SHP77 treated with DMSO at 0.1 percent for 48 hours (cell line): ENCODE measurements at places on chromosomes 3 and 15.
A peak's percentile ranks its signal among the peaks of the same experiment; 100 is the strongest.

DNA sequence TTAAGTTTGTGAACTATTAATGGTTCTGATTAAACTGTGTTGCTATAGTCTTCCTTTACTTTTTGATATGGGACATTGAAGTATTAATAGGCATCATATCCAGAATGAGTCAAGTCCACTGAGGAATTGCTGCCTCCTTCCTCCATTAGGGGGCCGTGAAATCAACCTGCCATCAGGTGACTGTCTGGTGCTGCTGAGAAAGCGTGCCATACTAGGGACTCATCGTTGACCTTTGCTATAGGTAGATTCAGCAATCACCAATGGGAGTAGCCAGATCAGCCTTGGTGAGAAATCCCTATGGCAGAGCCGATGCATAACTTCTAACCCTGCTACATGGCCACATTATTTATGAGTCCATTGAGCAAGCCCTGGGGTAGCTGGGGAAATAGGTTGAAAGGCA, 30.1 kb upstream of the SLC28A2 start:
- no peak for DNase-seq

GRCh38 chr15:28885630-28886430, at the start of gene APBA2:
Gene APBA2, plus strand, starts transcription at chr15:28885974. Its CDS starts 167,911 bp downstream, at chr15:29053885.
- no peak for DNase-seq

DNA sequence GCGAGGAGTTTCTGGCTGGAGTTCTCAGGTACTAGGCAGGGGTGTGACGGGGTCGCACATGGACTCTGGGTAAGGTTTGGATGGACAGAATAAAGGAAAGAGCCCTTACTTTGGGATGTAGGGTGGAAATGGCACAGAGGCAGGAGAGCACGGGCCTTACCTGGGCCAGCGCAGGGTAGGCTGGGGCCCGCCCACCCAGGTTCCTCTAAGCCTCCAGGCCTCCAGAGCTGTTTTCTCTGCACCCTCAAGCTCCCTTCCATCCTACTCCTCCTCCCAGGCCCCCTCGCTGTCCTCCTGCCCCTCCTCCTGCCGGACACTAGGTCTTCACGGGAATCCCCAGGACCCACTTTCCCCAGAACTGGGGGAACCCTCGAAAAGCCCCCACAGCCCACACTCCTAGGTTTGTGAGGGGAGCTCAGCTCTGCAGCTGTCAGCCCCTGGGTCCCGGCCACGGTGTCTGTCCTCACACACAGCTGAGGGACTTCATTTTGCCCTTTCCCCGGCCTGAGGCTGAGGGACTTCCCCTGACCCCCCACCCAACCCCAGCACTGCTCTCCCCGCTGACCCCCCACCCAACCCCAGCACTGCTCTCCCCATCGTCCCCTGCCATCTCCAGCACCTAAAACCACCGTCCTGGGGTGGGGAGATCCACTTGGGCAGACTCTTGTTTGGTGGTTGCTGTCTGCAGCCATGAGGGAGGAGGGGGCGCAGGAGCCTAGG, 53.0 kb upstream of the PCSK6 start:
- DNase-seq, result no peak

- DNase-seq, result no peak
Observed at GRCh38 chr3:66577426-66578203, 76.8 kb upstream of the LRIG1 start.

- DNase-seq, result peak; percentile 15
Observed at GRCh38 chr15:80779658-80780415, 667 bp downstream of the CEMIP start.

- no peak for DNase-seq
Observed at GRCh38 chr3:122314228-122314876, 10.7 kb upstream of the CSTA start.

DNA sequence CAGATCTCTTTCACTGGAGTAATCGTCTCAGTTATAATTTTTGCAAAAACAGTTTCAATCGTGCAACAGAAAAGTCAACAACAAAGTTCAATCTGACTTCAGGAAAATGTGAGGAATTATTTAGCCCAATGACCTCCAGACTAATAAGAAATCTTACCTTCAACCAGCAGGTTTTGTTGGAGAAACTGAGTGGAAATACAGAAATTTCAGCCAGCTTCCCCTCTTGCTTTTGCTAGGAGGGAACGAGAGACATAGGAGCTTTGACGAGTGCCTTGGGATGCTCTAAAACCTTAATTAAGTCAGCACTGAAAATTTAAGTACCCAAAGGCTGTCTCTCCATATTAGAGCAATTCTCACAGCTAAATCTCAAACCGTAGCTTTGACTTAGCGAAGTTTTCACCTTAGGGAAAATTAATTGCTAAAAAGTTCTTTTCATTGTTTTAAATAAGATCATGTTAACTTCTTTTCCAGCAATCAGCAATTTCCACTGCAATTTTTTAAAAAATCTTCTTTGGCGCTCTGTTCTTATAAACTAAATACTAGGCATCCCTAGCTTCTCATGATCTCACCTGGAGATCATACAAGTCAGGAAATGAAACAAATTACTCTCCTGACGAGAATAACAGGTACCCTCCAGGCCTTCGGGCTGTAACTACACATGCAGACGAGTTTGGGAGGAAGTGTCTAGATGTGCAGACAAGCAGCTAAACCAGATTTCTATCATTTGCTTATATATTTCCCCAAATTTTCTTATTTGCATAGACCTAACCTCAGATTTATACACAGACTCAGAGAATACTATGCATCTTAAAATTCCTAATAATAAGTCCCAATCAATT, 250.2 kb downstream of the FAM43A start:
- no peak for DNase-seq

DNA sequence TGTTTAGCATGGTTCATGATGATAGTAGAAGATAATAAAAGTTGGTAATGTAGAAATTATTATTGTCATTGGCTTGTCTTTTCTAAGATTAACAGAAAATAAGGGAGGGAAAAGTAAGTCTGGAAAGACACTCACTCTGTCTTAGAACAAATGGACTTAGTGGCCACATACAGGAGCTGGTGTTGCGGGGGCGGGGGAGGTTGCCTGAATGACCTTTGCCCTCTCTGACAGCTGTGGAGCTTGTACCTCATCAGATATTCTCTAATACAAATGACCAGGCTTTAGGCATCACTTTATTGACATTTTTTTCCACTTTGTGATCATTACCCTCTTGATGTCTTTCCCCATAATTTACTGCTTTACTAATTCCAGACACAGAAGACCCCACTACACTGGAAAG, 5.9 kb downstream of the TAGLN3 start:
- DNase-seq, result no peak

- no peak for DNase-seq
Observed at GRCh38 chr15:69719527-69720240, 267.1 kb downstream of the RPLP1 start.

DNA sequence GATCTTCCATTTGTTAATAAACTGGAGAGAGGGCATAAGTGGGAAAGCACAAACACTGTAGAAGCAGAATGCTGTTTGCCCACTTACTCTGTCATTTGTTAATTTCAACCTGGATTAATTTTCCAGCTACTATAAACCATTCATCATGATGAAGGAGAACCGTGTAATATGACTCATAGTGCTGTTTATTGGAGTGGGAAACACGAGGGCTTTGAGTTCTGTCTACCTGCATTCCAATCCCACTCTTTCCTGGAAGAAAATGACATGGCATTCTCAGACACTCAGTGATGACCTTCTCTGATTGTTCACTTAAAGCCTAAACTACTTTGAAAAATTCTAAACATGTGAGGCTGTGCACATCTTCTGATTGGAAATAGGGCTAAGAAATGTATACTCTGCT, 826.7 kb downstream of the AGBL1 start:
- DNase-seq, result no peak

- no peak for DNase-seq
Observed at GRCh38 chr15:40372981-40373380, 9.5 kb upstream of the KNSTRN start.

GRCh38 chr3:51311055-51311454, 74.0 kb upstream of the MANF start:
- no peak for DNase-seq

DNA sequence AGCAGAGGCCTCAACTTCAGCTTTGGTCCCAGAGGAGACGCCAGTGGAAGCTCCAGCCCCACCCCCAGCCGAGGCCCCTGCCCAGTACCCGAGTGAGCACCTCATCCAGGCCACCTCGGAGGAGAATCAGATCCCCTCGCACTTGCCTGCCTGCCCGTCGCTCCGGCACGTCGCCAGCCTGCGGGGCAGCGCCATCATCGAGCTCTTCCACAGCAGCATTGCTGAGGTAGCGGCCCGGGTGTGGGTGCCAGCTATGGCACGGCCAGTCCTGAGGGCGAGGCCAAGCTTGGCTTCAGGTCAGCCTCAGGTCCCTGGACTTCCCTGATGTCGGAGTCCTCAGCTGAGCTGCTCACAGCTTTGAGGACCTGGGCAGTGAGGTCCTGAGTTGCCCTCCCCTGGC, 5.7 kb upstream of the STAB1 start:
- DNase-seq, result no peak

DNA sequence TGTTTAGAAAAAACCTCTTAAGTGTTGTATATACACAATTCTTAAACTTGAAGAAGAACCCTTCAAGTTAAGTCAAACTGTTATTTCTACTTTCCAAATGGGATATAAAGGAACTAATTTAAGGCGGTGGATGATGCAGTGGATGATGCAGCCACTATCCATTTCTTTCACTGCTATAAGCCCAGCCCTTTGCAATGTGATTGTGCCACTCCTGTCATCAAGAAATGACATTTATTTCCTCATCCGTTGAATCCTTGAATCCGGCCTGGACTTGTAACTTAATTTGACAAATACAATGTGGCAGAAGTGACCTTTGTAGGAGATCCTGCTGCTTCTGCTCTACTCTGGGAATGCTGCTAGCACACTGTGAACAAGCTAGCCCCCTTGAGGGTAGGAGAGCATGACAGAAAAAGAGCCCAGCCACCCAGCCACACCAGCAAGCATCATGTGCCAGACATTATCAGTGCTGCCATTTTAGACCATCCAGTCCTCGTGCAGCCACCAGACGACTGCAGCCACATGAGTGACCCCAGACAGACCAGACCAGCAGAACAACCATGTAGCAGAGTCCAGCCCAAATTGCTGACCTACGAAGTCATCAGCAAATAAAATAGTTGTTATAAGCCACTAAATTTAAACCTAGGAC, 47.4 kb downstream of the UACA start:
- DNase-seq, result no peak

DNA sequence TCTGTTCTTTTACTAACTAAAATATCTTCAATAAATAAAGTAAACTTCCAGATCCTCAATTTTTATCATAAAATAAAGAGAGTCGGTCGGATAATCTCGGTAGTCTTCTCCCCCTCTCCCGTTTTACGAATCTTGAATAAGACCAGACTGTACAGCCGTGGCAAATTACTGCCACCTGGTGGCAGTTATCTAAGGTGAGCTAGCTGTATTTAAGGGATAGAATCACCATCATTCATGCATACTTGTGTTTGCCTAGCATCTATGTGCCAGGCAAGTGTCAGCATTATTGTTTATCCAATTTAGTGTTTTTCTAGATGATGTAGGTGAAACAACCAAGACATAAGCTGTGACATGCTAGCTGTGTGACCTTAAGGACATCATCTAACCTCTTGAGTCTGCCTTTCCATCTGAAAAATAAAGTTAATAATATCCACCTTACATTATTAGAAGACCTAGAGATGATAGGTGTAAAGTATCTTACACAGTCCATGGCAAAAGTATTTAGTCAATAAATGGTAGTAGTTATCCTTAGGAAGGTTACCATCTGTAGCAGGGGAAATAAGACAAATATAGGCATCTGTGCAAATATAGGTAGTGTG, 21.3 kb downstream of the DUT start:
- DNase-seq, result peak; percentile 58

GRCh38 chr3:56829533-56829932, 27.8 kb upstream of the ARHGEF3 start:
- DNase-seq, result no peak

- DNase-seq, result no peak
Observed at GRCh38 chr15:51692154-51692553, 10.9 kb downstream of the SCG3 start.

GRCh38 chr3:160343132-160343531, 55.9 kb downstream of the IFT80 start:
- DNase-seq, result no peak

DNA sequence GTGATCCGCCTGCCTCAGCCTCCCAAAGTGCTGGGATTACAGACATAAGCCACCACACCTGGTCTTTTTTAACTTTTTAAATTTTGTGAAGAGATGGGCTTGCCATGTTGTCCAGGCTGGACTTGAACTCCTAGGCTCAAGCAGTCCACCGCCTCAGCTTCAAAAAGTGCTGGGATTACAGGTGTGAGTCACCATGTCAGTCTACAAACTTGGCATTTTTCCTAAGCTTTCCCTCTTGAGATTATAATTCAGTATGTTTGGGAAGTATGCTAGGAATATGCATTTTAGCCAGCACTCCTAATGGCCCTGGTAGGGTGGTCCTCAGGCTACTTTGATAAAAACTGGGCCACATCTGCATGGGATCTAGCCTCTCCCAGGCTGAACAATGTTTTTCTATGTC, 4.4 kb downstream of the WDR73 start:
- no peak for DNase-seq

- DNase-seq, result no peak
Observed at GRCh38 chr3:46110701-46111493, 83.6 kb upstream of the XCR1 start.

- no peak for DNase-seq
Observed at GRCh38 chr15:57343498-57343897, 32.8 kb upstream of the CGNL1 start.
